ENCODE measurements at places on chromosomes 4 and X.

GRCh38 chrX:155767876-155768769, 113.0 kb upstream of the VAMP7 start:
- no peak for DNase-seq

- no peak for DNase-seq
Measured at GRCh38 chr4:158636619-158637018, 35.1 kb downstream of the C4orf46 start.

GRCh38 chr4:151922306-151922705, 161.5 kb upstream of the GATB start:
- DNase-seq, result no peak

- DNase-seq, result no peak
Measured at GRCh38 chr4:177376024-177376423, 66.2 kb downstream of the AGA start.

- no peak for DNase-seq
Measured at GRCh38 chr4:75950213-75950815, 9.5 kb upstream of the NAAA start.

GRCh38 chrX:71910986-71911730, 513 bp downstream of the NHSL2 start:
- DNase-seq, result no peak

DNA sequence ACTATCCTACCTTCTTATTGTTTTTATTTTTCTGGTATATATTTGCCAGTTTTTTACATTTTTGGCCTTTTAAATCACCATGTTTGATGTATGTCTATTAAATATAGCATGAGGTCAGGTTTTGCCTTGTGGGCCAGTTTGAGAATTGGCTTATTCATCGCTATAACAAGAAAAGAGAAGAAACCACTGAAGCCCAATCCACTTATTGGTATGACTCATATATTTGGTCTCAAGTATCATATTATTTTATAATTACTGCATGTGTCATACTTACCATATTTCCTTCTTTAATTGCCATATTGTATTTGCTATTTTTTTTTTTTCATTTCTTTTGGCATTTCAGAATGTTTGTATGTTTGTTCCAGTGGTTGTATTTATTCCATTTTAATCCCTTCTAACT, 99.3 kb downstream of the IRF2 start:
- no peak for DNase-seq

GRCh38 chr4:60648774-60649173, 551.4 kb upstream of the ADGRL3 start:
- DNase-seq, result no peak

DNA sequence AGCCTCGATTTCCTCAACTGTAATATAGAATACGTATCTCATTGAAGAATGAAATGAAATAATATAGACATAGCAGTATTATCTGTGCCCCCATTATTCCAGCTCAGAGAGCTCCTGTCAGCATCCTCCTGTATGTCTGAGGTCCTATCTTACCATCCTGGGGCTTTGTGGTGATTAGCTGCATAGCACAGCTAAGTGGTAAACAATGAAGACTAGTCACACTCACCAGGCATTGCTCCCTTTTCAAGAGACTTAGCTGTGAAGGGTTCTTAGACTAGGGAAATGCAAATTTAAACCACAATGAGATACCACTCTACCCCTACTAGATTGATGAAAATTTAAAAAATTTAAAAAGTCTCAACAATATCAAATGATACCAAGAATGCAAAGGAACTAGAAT, 172.9 kb downstream of the SLC39A8 start:
- no peak for DNase-seq

- DNase-seq, result no peak
Measured at GRCh38 chr4:171308661-171309060, 504.5 kb upstream of the GALNTL6 start.

GRCh38 chrX:109373468-109373867, 108.4 kb downstream of the GUCY2F start:
- no peak for DNase-seq

DNA sequence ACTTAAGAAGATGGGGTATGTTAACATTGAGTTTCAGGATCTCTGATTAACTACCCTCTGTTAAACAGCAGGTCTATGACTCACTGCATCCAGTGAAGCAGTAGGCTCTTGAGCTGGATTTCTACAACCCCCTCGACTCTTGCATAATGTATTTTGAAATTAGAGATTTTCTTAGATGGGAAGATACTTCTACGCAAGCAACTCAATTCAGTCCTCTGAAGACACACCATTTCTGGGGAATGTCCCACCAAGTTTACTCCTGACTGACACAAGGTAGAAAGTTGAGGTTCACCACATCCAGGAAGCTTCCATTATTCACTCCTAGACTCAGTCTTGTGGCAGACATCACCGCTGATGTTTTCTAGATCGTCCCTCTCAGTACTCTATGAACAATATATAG, 12.9 kb downstream of the PALLD start:
- DNase-seq, result no peak

GRCh38 chr4:185933078-185933581, 121.1 kb upstream of the SORBS2 start:
- no peak for DNase-seq

GRCh38 chr4:116385583-116385982, 699.8 kb downstream of the TRAM1L1 start:
- no peak for DNase-seq

- no peak for DNase-seq
Measured at GRCh38 chr4:121306931-121307330, 73.9 kb downstream of the QRFPR start.

- DNase-seq, result no peak
Measured at GRCh38 chr4:157806184-157806583, 366.6 kb downstream of the GASK1B start.

- no peak for DNase-seq
Measured at GRCh38 chrX:11470250-11470974, 177.2 kb downstream of the AMELX start.

DNA sequence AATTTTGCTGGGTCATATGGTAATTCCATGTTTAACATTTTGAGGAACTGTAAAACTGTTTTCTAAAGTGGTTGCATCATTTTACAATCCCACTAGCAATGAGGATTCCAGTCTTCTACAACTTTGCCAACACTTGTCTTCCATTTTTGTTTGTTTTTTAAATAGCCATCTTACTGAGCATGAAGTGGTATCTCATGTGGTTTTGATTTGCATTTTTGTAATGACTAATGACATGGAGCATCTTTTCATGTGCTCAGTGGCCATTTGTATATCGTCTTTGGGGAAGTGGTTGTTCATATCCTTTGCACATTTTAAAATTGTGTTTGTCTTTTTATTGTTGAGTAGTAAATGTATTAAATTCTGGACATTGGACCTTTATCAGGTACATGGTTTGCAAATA, 94.7 kb downstream of the TMEM131L start:
- DNase-seq, result no peak

DNA sequence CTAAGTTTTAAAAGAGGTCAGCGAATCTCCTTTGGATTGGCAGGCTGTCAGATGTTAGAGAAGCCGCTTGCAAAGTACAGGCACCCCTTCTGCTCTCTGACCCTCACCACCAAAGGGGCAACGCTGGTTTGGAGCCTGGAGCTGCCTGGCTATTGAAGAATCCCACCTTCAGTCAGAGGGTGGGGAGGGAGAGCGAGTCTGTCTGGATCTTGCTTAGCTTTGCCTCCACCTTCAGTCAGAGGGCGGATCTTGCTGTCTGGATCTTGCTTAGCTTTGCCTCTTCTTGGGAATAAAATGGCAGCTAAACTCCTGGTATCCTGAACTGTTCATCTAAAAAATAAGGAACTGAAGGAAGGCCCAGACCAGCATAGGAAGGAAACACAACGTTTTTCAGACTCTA, 7.3 kb downstream of the CCDC110 start:
- DNase-seq, result no peak

DNA sequence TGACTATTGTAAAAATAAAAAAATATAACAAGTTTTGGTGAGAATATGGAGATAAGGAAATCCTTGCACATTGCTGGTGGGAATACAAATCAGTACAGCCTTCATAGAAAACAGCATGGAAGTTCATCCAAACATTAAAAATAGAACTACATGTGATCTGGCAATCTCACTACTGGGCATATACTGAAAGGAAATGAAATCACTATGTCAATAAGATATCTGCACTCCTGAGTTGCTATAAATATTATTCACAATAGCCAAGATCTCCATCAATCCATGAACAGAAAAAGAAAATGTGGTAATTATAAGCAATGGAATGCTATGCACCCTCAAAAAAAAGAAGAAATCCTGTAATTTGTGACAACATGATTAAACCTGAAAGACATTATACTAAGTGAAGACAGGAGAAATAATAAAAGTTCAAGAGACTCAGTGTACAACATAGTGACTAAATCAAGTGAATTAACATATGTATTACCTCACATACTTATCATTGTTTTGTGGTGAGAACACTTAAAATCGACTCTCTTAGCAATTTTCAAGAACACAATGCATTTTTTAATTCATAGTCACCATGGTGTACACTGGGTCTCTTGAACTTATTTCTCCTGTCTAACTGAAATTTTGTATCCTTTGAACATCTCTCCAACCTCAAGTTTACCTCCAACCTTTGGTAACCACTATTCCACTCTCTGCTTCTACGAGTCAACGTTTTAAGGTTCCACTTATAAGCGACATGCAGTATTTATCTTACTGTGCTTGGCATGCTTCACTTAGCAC, 1703.7 kb upstream of the AGA start:
- DNase-seq, result no peak

GRCh38 chrX:54178100-54178940, 4.7 kb downstream of the FAM120C start:
- no peak for DNase-seq

GRCh38 chr4:70297576-70297975, 37.2 kb upstream of the CABS1 start:
- DNase-seq, result no peak

- DNase-seq, result no peak
Measured at GRCh38 chr4:147761218-147761883, 29.5 kb downstream of the ARHGAP10 start.

- no peak for DNase-seq
Measured at GRCh38 chr4:107561481-107561880, 158.6 kb downstream of the PAPSS1 start.

GRCh38 chr4:84632092-84632491, 49.2 kb downstream of the CDS1 start:
- no peak for DNase-seq

GRCh38 chr4:68366600-68366999, 16.7 kb upstream of the YTHDC1 start:
- DNase-seq, result no peak

GRCh38 chrX:129523079-129523911, at the start of gene SMARCA1:
SMARCA1 (minus strand) TSS chrX:129523490; CDS start chrX:129523370, 120 bp downstream.
- DNase-seq, result no peak

- no peak for DNase-seq
Measured at GRCh38 chr4:155765149-155765548, 6.3 kb downstream of the GUCY1B1 start.

- no peak for DNase-seq
Measured at GRCh38 chrX:101208152-101208905, 11.3 kb upstream of the DRP2 start.

DNA sequence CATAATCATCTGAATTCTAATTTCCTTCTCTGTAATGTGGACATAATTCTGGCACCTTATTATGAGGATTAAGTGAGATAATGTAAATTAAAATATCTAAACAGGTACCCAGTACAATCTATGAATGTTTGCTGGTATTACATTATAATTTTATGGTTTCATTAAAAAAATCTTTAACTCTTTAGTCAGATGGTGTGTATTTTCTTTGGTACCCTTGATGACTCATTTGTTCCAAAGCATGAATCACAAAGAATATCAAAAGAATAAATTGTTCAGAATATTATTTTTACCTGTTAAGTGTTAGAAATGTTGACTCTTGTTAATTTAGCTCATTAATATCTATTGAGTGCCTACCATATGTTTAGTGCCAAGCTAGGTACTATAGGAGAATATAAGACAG, 74.3 kb downstream of the SNX25 start:
- no peak for DNase-seq

- DNase-seq, result no peak
Measured at GRCh38 chrX:31112226-31112999, 40.6 kb upstream of the FTHL17 start.

- no peak for DNase-seq
Measured at GRCh38 chrX:95346856-95347255, 1337.8 kb upstream of the DIAPH2 start.
